ENCODE measurements at places on chromosomes 4 and X.
A peak's percentile ranks its signal among the peaks of the same experiment; 100 is the strongest.

GRCh38 chr4:69096111-69096656 is at the start of gene UGT2B7:
UGT2B7 (plus strand) TSS chr4:69096474; CDS start chr4:69096521, 47 bp downstream.
- peak; percentile 72 for ATAC-seq

GRCh38 chr4:185054886-185055285 is 36.6 kb downstream of the HELT start:
- no peak for ATAC-seq

GRCh38 chr4:152613841-152614721 is 65.7 kb downstream of the TMEM154 start:
- peak; percentile 95 for ATAC-seq

GRCh38 chr4:146165221-146165620 is 10.3 kb upstream of the LSM6 start:
- no peak for ATAC-seq

DNA sequence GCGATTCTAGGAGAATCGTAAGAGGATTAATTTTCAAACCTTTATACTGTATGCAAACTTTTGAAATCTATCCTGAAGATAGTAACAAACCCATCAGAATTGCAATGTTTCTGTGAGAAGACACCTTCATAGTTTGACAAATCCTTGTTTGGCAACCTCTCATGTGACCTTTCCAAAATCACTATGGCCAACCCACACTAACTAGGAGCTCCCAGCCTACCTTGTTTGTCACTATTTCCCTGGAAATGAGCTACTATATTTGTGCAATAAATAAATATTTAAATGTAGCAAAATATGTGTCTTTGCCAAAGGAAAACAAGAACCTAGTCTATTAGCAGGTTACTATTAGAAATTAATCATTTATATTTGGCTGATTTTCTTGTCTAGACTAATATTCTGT is 173.7 kb downstream of the PPP1R2C start:
- ATAC-seq, result no peak

- no peak for ATAC-seq
These were observed 120.9 kb downstream of the IL15 start for GRCh38 chr4:141757287-141757686.

- peak; percentile 36 for ATAC-seq
These were observed 51.5 kb downstream of the ALPK1 start for GRCh38 chr4:112348488-112349158.

DNA sequence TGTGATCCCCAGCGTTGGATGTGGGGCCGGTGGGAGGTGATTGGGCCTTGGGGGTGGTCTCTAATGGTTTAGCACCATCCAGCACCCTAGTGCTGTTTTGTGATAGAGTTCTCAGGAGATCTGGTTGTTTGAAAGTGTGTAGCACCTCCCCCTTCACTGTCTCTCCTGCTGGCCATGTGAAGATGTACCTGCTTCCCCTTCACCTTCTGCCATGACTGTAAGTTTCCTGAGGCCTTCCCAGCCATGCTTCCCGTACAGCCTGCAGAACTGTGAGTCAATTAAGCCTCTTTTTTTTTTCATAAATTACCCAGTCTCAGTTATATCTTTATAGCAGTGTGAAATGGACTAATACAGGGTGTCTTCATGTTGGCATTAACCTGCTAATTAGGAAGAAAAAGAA is 19.3 kb upstream of the TBC1D14 start:
- ATAC-seq, result no peak

GRCh38 chrX:132426695-132427281 is 62.0 kb downstream of the MBNL3 start:
- ATAC-seq, result no peak

- ATAC-seq, result no peak
These were observed 301.7 kb downstream of the ADGRL3 start for GRCh38 chr4:61501812-61502211.

GRCh38 chr4:4474476-4474875 is 67.4 kb downstream of the STX18 start:
- no peak for ATAC-seq

GRCh38 chr4:94715726-94716125 is 42.0 kb upstream of the BMPR1B start:
- ATAC-seq, result no peak

GRCh38 chr4:127965803-127966175 is 583 bp downstream of the ABHD18 start:
- peak; percentile 27 for ATAC-seq

DNA sequence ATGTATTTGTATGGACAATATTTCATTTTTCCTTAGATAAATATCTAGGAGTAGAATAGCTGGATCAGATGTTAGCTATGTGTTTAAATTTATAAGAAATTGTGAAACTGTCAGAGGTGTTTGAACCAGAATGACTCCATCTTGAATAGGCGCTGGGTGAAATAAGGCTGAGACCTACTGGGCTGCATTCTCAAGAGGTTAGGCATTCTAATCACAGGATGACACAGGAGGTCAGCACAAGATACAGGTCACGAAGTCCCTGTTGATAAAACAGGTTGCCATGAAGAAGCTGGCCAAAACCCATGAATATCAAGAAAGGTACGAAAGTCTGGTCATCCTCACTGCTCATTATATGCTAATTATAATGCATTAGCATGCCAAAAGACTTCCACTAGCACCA is 36.3 kb upstream of the SPIN4 start:
- ATAC-seq, result no peak

DNA sequence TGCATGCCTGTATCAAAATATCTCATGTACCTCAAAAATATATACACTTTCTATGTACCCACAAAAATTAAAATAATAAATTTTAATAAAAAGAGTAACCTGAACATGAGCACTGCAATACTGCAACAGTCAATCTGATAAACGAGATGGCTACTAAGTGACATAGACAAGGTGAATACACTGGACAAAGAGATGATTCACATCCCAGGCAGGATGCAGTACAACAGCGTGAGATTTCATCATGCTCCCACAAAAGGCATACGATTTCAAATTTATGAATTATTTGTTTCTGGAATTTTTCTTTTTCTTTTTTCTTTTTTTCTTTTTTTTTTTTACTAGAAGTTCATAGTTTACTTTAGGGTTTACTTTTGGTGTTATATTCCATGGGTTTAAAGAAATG is 12.2 kb upstream of the FGF16 start:
- no peak for ATAC-seq

- no peak for ATAC-seq
These were observed at the start of gene RPA4 for GRCh38 chrX:96883608-96884007. RPA4 (plus strand) TSS chrX:96883908; CDS start chrX:96884311, 403 bp downstream.

- no peak for ATAC-seq
These were observed 61.1 kb upstream of the ARSJ start for GRCh38 chr4:114040319-114041116.

DNA sequence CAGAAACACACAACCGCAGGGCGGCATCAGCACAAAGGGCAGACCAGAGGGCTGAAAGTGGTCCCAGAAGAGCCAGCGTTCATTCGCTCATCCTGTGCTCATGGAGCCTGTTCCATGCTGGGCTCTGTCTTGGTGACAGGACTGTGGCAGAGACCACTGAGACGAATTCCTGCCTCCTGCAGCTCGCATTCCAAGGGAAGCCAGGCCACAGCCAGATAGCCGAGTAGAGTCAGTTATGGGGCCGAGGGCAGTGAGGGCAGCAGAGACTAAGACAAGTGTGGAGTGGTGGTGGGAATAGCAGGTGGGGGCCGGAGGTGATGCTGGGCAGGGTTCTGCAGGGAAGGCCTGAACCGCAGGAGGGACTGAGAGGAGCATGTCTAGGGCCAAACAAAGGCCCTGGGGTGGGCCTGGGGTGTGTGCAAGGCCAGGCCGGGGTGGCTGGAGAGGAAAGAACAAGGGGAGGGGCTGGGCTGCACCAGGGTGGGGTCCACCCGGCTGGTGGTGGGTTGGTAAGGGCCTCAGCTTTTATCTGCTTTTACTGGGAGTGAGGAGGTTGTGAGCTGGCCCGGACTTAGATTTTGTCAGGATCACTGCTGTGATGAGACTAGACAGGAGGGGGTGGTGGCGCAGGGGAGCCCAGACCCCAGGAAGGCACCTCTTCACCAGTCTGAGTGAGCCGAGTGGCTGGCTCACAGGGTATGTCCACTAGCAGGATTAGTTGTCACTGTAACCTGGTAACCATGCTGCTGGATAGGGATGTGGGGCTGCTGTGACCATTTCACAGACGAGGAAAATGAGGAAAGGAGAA is 6.3 kb downstream of the PSAPL1 start:
- ATAC-seq, result no peak

DNA sequence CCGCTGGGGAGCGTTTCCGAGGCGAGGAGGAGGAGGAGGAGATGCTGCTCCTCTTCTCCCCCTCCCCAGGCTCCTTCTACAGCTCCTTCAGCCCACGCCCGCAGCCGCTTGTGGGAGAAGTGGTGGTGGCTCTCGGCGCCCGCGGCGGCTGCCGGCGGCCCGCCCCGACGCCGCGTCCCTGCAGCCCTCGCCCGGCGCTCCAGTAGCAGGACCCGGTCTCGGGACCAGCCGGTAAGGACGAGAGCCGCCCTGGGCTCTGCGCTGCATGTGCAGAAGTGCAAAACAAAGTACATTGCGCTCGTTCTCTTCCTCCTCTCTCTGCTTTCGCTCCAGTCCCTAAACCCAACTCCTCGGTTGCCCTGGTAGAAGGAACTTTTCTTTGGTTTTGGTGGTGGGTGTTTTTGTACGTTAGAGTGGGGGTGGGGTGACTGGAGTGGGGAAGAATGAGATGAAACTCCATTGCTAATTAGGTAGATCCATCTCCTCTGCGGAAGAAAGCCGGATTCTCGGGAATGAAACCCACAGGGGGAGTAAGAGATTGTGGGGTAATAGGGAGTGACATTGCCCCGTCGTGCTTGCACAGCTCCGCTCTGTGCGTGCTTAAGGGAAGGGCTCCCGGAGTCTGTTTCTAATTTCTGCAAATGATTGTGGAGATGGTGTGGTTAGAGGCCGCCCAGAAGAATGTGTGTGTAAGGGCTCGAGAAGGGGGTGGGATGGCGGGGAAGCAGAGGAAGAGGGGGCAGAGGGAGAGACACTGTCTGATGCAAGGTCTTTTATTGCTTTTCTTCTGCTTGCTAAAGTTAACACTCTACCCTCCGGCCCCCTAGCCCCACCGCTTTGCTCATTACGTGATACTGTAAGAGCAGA is 677 bp downstream of the PTPN13 start:
- peak; percentile 30 for ATAC-seq

DNA sequence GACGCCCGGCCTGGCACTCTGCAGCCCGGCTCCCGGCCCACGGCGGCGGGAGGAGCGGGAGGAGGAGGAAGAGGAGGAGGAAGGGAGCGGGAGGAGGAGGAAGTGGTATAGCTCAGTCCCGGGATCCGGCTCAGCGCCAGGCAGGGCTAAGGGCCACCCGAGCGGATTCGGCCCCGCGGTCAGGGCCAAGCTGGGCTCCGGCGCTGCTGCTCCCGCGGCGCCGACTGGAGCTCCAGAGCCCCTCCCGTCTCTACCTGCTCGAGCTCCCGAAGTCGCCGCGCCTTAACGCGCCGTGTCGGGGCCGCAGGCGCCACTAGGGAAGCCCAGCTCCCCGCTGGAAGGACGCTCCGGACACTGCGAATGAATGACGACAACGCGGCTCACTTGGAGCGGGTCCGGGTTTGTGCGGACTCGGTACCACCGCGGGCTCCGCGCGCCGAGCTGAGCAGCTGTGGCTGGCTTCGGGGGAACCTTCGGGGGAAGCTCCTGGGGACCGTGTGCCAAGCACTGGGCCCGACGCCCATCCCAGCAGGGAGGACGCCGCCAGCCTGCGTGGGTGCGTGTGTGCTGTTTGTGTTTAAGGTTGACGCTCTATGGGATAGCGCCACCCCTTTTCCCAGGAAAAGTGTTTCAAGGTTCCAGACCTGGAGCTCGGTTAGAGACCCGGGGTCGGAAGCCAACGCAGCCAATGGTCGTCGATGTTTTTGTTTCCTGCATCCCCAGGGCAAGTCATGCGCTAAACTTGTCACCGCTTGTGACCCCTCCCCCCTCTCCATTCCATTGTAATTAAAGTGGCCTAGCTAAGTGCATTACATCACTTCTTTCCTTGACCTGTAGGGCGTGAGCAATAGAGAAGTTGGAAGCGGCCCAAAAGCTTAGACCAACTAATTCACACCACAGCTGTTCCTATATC is at the start of gene TBC1D9:
Gene TBC1D9 (minus strand): TSS at position 67 of the 913 bp plus-strand sequence. CDS start 340 bp downstream, outside the sequence.
- peak; percentile 89 for ATAC-seq

- peak; percentile 90 for ATAC-seq
These were observed 292.7 kb downstream of the BCOR start for GRCh38 chrX:39805022-39805421.

- ATAC-seq, result no peak
These were observed 163.3 kb upstream of the USP38 start for GRCh38 chr4:143021384-143021783.

DNA sequence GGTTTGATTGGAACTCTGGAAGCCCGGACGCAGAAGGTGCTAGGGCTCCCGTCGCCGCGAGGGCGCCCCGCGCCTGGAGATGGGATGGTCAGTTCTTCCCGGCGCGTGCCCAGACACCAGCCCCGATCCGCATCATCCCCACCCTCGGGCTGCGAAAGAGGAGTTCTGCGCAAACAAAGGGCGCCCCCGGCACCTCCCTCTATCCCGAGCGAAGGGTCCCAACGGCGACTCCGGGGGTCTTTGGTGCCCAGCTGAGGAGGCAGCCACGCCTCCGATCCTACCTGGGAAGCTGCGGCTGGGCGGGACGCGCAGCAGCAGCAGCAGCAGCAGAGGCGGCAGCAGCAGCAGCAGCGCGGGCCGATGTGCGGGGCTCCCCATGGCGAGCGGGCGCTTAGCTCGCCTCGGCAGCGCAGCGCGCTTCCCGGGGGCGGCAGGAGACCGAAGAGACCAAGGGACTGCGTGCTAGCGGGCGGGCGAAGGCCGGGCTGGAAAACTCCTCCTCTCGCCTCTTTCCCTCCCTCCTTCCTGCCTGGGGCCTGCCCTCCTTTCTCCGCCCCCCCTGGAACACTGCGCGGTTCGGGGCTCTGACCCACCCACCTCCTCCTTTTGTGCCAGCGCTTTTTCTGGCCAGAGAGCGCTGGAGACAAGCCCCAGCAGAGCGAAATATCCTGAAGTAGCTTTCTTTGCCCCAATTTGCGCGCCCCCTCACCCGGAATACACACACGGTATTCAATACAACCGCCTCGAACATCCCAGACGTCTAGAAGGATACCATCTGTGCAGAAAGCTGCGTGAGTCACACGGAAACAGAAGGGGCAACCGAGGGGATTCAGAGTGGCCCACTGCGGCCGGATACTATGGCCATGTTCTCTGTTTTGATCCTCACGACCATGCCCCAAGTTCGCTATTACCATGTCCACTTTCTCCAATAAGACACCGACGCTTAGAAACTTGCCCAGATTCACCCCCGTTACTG is at the start of gene SRPX:
Gene SRPX (minus strand): TSS at position 457 of the 976 bp plus-strand sequence. CDS start 79 bp downstream, at position 378.
- ATAC-seq, result peak; percentile 31

DNA sequence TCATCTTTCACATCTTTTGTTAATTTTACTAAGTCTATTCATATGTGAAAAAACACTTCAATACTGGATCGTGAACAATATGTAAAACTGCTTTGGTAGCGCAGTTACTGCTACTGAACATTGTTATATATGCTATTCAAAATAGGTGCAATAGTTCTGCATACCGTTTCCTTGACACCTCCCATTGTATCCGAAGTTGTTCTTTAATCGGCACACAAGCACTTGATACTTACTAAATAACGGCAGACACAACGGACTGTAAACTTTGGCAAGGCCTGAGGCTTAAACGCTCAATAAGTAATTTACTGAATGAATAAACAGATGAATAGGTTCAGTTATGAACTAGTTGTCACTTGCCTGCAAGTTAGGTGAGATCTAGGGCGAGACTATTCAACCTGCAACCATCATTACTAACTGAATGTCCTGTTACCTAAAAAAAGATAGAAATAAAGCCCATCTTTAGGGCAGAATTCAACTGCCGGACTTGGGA is 620 bp downstream of the ANAPC10 start:
- ATAC-seq, result peak; percentile 57

Data from esophagus mucosa (tissue), 1 donor.